CD4-positive, alpha-beta T cell (primary cell): ENCODE measurements at places on chromosomes 16 and 17. TPM values are rescaled to one million over a fixed set of nuclear protein-coding genes. Genes with fewer than 3 reads are reported as not detected.

- H3K4me3 ChIP-seq: no peak overlapping the region
- no peak for DNase-seq
- H3K36me3 ChIP-seq: no peaks in the 10 kb centered on the region
- H3K4me1 ChIP-seq: no peaks in the 10 kb centered on the region
- H3K27me3 ChIP-seq: peaks cover 2% of the 10 kb centered on the region
Measured at GRCh38 chr17:72518753-72519597, 398.2 kb downstream of the SOX9 start.

The NEURL4 gene
- total RNA-seq: 29.0 TPM

GRCh38 chr17:50887705-50888245, 21.6 kb upstream of the TOB1 start:
- peaks cover 29% of the 10 kb centered on the region for H3K4me1 ChIP-seq
- H3K27ac ChIP-seq: no peak overlapping the region
- no peak for DNase-seq
- no peak overlapping the region for H3K4me3 ChIP-seq

The HSD3B7 gene
- total RNA-seq: not detected

DNA sequence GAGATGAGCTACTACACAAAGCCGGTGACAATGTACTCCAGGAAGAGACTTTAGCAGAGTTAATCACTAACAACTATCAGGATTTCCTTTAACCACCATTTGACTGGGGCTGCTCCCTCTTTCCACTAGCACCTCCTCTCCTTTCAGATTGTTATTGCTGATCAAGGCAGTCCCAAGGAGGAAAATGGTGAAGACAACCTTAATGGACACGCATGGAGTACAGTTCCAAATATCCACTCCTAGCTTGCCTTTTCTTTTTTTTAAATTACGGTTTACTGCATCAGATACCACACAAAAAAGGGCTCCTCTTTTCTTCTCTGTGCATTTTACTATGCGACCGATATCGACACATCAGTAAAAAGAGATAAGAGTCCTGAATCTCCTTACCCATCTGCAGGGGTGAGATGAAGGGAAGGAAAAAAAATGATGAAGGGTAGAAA, 30.9 kb downstream of the FAM222B start:
- peaks cover 15% of the 10 kb centered on the region for H3K4me1 ChIP-seq
- H3K4me3 ChIP-seq: peak overlapping the region; percentile 78
- peak overlapping the region; percentile 91 for H3K27ac ChIP-seq
- H3K36me3 ChIP-seq: no peaks in the 10 kb centered on the region
- H3K27me3 ChIP-seq: no peaks in the 10 kb centered on the region

DNA sequence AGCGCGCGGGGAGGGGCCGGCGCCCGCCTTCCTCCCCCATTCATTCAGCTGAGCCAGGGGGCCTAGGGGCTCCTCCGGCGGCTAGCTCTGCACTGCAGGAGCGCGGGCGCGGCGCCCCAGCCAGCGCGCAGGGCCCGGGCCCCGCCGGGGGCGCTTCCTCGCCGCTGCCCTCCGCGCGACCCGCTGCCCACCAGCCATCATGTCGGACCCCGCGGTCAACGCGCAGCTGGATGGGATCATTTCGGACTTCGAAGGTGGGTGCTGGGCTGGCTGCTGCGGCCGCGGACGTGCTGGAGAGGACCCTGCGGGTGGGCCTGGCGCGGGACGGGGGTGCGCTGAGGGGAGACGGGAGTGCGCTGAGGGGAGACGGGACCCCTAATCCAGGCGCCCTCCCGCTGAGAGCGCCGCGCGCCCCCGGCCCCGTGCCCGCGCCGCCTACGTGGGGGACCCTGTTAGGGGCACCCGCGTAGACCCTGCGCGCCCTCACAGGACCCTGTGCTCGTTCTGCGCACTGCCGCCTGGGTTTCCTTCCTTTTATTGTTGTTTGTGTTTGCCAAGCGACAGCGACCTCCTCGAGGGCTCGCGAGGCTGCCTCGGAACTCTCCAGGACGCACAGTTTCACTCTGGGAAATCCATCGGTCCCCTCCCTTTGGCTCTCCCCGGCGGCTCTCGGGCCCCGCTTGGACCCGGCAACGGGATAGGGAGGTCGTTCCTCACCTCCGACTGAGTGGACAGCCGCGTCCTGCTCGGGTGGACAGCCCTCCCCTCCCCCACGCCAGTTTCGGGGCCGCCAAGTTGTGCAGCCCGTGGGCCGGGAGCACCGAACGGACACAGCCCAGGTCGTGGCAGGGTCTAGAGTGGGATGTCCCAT, 232.8 kb downstream of the SEC14L1 start:
- H3K36me3 ChIP-seq: no peaks in the 10 kb centered on the region
- H3K27ac ChIP-seq: peak overlapping the region; percentile 82
- H3K4me3 ChIP-seq: peak overlapping the region; percentile 100
- DNase-seq: peak; percentile 35
- peaks cover 81% of the 10 kb centered on the region for H3K4me1 ChIP-seq
- H3K27me3 ChIP-seq: no peaks in the 10 kb centered on the region

DNA sequence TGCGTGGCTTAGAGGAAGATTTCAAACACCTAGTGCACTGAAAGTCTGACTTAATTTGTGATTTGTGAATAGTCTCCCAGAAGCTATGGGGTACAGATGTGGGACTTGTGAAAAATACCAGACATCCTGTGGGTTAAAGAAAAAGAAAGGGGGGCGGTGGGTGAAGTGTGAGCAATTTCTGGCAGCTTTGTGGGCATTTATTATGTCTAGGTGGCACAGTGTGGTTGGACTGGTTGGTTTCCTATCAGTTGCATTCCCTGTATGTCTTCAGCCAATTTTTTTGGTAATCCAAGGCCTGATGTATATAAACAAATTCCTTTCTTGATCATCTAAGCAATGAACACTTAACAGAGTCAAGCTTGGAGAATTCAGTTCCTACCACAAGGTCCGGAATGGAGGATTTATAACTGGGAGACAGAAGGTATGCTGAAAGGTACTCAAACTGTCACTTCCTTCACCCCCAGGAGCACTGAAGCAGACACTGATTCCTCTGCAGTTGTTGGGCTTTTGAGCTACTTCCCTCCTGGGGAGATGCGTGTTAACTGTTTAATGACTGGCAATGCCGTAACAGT, 211.6 kb downstream of the WWOX start:
- no peaks in the 10 kb centered on the region for H3K4me1 ChIP-seq
- no peak overlapping the region for H3K4me3 ChIP-seq
- no peak overlapping the region for H3K27ac ChIP-seq
- no peaks in the 10 kb centered on the region for H3K36me3 ChIP-seq
- H3K27me3 ChIP-seq: no peaks in the 10 kb centered on the region

The PLA2G10 gene
- total RNA-seq: not detected

The IRX3 gene
- not detected for total RNA-seq

- H3K27me3 ChIP-seq: peaks cover 2% of the 10 kb centered on the region
- H3K4me1 ChIP-seq: no peaks in the 10 kb centered on the region
- no peaks in the 10 kb centered on the region for H3K36me3 ChIP-seq
- DNase-seq: no peak
Measured at GRCh38 chr17:9056566-9056965, 35.3 kb downstream of the NTN1 start.
